ENCODE measurements at places on chromosomes 3 and 15.

GRCh38 chr3:11544412-11545181 is 99.1 kb downstream of the VGLL4 start:
- no peak for DNase-seq

DNA sequence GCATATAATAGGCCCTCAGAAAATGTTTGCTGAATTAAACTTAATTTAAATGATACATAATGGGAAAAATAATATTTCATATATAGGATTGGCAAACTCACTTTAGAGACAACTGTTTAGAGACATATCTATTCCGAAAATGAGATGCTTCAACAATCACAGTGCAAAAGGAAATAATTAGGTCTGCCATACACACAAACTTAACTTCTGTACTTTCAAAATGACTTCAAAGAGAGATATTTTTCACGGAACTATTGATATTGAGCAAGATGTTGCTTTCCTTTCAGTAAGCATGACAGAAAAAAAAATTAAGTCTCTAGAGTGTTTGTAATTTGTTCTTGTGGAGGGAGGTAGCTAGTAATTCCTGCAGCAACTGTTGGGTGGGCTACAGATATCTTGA is 769.5 kb downstream of the TUSC7 start:
- no peak for DNase-seq

- no peak for DNase-seq
Observed at GRCh38 chr3:20930034-20930433, 744.0 kb upstream of the SGO1 start.

GRCh38 chr3:42148982-42149432 is 57.9 kb downstream of the TRAK1 start:
- DNase-seq, result no peak

- DNase-seq, result no peak
Observed at GRCh38 chr15:89668171-89668570, 11.0 kb downstream of the PLIN1 start.

DNA sequence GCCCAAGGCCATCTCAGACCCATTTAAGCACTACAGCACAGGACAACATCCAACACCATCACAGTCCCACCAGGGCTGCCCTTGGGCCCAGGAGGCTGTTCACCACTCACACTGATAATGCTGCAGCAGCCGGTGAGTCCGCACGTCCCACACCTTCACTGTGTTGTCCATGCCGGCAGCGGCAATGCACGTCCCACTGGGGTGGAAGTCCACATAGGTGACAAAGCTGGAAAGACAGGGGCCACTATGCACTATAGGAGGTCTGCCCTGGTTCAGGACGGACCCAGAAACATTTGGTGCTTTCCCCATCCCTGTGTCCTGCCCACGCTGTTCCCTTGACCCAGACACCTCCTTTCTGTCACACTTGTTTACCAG is 8.5 kb downstream of the POC1A start:
- DNase-seq, result no peak

DNA sequence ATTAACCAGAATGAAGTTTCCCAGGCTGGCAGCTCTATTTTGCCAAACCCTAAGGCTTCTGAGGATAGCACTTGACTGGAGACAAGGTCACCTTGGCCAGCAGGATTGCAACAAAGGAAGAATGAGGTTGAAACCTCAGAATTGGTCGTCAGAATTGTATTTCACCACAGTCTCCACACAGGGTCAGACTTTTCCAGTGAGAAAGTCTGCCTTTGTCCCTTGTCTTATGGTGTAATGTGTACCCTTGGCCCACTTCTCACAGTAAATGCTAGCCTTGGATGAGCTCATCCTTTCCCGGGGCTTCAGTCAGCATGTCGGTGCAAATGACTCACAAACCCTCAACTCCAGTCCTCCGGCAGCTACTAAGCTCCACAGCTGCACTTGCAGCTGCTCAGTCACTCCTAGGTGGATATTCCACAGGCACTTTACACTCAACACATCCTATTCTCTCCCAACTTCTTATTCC is 19.7 kb downstream of the SSR3 start:
- no peak for DNase-seq

DNA sequence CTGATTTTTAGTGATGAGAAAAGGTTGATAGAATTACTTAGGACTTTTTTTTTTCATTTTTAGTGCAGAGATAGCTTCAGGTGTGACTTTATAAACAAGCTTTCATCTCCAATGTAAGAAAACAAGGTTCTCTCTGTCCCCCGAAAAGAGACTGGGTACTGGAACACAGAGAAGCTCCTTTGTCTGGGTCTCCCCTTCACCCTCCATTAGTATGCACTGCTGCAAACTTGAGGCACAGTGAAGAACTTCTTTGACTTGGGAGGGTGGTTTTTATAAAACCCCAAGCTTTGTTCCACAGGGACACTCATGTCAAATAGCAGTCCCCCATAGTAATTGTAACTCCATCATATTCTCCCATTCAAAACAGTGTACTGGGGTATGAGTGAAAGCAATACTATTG is 93.5 kb upstream of the SOX2 start:
- no peak for DNase-seq

GRCh38 chr3:72348357-72348756 is 499.9 kb downstream of the SHQ1 start:
- DNase-seq, result no peak

GRCh38 chr15:40693904-40694687 is 878 bp upstream of the RAD51 start:
- DNase-seq, result no peak
